ENCODE measurements at places on chromosomes 4 and X. TPM values are rescaled to one million over a fixed set of nuclear protein-coding genes. Genes with fewer than 3 reads are reported as not detected.

DNA sequence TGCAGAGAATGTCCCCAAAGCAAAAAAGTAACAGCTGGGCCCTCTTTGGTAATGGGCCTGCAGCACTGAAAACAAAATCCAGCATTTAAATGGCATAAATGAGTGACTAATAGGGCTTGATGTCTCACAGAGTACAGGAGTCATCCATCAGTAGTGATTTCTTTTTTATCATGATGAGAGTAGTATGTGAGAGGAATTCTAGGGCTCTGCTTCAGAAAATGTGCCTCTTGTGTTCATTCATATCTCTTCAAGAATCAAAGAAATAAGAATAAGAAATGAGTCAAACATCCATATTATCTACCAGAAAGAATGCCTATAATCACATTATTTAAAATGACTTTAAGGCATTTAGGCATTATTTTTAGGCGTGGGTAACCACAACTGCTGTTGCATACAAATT is 792.9 kb upstream of the HTR2C start:
- H3K4me3 ChIP-seq: no peak overlapping the region
- no peak overlapping the region for H3K27ac ChIP-seq
- no peaks in the 10 kb centered on the region for H3K36me3 ChIP-seq
- H3K4me1 ChIP-seq: no peaks in the 10 kb centered on the region
- H3K27me3 ChIP-seq: no peaks in the 10 kb centered on the region

GRCh38 chr4:119271361-119272085 is 50.4 kb downstream of the FABP2 start:
- no peaks in the 10 kb centered on the region for H3K27me3 ChIP-seq
- no peak overlapping the region for H3K4me3 ChIP-seq
- no peak for DNase-seq
- H3K4me1 ChIP-seq: no peaks in the 10 kb centered on the region
- H3K36me3 ChIP-seq: peaks cover 18% of the 10 kb centered on the region

DNA sequence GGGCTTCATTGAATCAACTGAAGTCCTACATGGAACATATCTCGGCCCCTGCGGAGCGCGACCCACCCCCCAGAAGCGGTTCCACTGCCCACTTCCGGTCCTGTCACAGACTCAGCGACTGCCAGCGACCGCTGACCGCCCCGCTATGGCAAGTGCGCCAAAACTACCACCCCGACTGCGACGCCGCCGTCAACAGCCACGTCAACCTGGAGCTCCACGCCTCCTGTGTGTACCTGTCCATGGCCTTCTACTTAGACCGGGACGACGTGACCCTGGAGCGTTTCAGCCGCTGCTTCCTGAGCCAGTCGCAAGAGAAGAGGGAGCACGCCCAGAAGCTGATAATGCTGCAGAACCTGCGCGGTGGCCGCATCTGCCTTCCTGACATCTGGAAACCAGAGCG is 14.8 kb upstream of the FAM47A start:
- no peak overlapping the region for H3K27ac ChIP-seq
- no peaks in the 10 kb centered on the region for H3K4me1 ChIP-seq
- H3K27me3 ChIP-seq: no peaks in the 10 kb centered on the region
- H3K36me3 ChIP-seq: no peaks in the 10 kb centered on the region
- H3K4me3 ChIP-seq: no peak overlapping the region

DNA sequence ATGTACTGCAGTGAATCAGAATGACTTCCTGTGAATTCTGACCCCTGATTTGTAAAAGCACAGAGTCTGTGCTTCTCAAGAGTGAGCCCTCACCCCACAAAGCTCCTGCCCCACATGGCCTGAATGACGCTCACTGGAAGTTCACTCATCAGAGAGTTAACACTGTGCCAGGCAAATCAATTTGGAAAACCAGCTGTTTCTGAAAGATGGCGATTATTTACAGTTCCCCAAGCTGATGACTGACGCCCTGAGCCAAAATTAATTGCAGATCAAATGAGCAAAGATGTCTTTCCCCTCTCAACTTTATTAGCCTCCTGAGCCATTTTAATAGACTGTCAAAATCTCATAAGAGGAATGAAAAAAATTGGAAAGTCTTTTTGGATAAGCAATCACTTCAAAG is 118.0 kb downstream of the SLC2A9 start:
- DNase-seq: no peak
- H3K27me3 ChIP-seq: no peaks in the 10 kb centered on the region

Gene ERCC6L
- 0.64 TPM for total RNA-seq

DNA sequence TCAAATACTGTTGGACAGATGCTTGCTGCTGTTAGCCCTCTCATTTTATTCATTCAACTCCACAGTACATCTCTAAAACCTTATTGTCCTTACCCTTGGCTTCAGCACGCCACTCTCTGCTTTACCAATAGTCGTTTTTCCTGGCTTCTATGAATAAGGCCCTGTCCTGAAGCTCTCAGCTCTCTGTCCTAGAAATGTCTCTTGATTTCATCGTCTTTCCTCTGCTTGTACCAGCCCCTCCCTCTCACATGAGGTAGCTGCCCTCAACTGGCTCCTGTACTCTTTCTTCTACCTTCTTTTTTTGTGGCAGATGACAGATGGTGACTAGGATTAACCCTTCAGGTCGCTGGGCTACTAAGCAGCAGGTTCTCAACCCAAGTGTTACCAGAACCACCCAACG is 11.4 kb downstream of the ADGRA3 start:
- no peaks in the 10 kb centered on the region for H3K36me3 ChIP-seq
- no peaks in the 10 kb centered on the region for H3K27me3 ChIP-seq
- no peak for DNase-seq
- H3K4me1 ChIP-seq: no peaks in the 10 kb centered on the region

DNA sequence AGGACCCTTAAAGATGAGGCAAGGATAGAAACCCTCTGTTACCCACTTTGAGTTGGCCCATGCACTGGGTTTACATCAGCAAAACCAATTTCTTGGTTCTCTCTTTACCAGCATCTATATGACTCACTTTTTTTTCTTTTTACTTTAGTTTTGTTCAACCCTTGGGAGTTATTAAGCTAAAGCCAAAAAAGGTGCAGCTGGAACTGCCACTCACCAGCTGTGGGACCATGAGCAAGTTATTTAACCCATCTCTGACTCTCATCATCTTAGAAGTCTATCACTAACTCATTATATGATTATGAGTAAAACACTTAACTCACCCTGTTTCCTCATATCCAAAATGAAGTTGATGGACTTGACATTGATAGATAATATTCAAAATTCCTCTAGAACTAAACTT is 53.4 kb downstream of the GABRB1 start:
- no peaks in the 10 kb centered on the region for H3K4me1 ChIP-seq
- no peaks in the 10 kb centered on the region for H3K27me3 ChIP-seq
- H3K4me3 ChIP-seq: no peak overlapping the region
- DNase-seq: no peak
- H3K27ac ChIP-seq: no peak overlapping the region
- H3K36me3 ChIP-seq: no peaks in the 10 kb centered on the region

GRCh38 chr4:128862608-128863311 is 53.3 kb downstream of the JADE1 start:
- no peaks in the 10 kb centered on the region for H3K27me3 ChIP-seq
- H3K27ac ChIP-seq: peak overlapping the region; percentile 64
- H3K4me3 ChIP-seq: peak overlapping the region; percentile 29
- peaks cover 22% of the 10 kb centered on the region for H3K4me1 ChIP-seq
- H3K36me3 ChIP-seq: peaks cover 60% of the 10 kb centered on the region

DNA sequence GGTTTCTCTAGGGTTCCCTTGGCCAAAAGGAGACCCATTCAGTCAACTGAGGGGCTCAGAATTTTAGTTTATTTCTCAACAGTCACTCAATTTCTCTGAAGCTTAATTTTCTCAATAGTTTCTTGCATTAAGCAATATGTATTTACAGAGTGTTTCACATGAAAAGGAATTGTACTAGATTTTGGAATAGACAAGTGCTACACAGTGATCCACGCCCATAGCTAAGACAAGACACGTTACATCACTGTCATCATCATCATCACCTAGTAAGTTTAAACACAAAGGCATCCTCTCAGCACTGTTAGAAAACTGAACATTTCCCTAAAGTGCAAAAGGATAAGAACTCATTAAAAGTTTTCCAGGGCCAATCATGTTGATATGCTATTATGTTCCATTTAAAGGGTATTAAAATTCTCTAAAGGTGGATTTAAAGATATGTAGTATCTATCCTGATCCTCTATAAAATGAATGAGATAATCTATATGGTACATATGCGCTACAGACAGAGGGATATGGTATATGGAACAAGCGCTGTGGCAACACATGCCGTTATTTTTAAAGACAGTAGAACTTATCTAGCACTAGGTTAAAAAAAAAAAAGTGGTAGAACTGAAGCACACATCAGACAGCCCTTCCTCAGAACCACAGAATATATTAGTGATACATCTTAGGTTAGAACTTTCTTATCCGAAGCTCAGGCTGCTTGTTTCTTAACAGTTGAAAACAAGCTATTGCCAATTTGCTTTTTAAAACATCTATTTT is 12.1 kb downstream of the PPA2 start:
- no peaks in the 10 kb centered on the region for H3K27me3 ChIP-seq
- peaks cover 12% of the 10 kb centered on the region for H3K36me3 ChIP-seq
- no peak for DNase-seq
- H3K4me3 ChIP-seq: no peak overlapping the region
- H3K4me1 ChIP-seq: no peaks in the 10 kb centered on the region

Gene PJA1
- total RNA-seq: 20.2 TPM

Gene YY2
- 0.67 TPM for total RNA-seq

- no peaks in the 10 kb centered on the region for H3K27me3 ChIP-seq
- no peak overlapping the region for H3K4me3 ChIP-seq
- no peak for DNase-seq
- H3K27ac ChIP-seq: no peak overlapping the region
Measured at GRCh38 chr4:84412062-84412461, 87.0 kb downstream of the NKX6-1 start.

DNA sequence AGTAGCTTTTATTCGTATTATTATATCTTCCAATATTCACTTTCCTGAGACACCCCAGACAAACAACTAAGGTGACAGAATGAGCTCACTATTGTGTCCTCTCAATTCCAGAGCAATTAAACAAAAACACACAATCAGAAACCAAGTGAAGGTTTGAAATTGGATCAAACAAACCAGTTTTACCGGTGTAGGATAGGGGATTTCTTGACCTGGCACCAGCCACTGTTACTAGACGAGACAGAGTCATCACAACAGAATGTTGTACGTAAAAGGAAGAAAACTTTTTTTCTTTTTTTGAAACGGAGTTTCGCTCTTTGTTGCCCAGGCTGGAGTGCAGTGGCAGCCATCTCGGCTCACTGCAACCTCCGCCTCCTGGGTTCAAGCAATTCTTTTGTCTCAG is 43.7 kb downstream of the LDOC1 start:
- DNase-seq: no peak
- H3K27me3 ChIP-seq: no peaks in the 10 kb centered on the region
- H3K4me1 ChIP-seq: no peaks in the 10 kb centered on the region
- H3K4me3 ChIP-seq: no peak overlapping the region
- H3K36me3 ChIP-seq: no peaks in the 10 kb centered on the region
- H3K27ac ChIP-seq: no peak overlapping the region

Gene SMIM43
- total RNA-seq: not detected

Gene SOWAHB
- not detected for total RNA-seq

DNA sequence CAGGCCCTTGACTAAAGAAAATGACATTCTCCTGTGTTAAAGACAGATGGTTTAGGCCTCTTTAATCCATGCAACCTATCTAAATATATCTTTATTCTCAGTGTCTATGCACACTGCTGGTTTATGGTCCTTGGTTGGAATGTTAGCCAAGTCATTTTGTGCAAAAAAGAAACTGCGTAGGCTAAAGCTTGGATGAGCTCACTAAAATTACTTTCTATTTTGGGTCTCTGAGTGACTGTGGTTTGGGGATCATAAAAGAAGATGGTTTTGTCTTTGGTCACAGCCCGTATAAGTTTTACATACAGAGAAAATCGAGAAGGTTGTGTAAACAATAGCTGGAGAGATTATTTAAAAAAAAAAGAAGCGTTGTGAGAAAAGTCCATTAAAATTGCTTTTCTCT is 443.6 kb downstream of the UBE2NL start:
- H3K36me3 ChIP-seq: no peaks in the 10 kb centered on the region
- H3K27me3 ChIP-seq: no peaks in the 10 kb centered on the region
- no peak overlapping the region for H3K27ac ChIP-seq

GRCh38 chrX:52585892-52586291 is 68.8 kb downstream of the SSX7 start:
- no peak for DNase-seq
- H3K27me3 ChIP-seq: no peaks in the 10 kb centered on the region
- H3K36me3 ChIP-seq: no peaks in the 10 kb centered on the region
- no peaks in the 10 kb centered on the region for H3K4me1 ChIP-seq
- H3K4me3 ChIP-seq: no peak overlapping the region

- no peak for DNase-seq
- H3K27ac ChIP-seq: no peak overlapping the region
- H3K27me3 ChIP-seq: peaks cover 7% of the 10 kb centered on the region
Measured at GRCh38 chrX:155873188-155873587, 8.0 kb upstream of the VAMP7 start.

- peaks cover 15% of the 10 kb centered on the region for H3K4me1 ChIP-seq
- peak overlapping the region; percentile 74 for H3K4me3 ChIP-seq
- H3K27ac ChIP-seq: peak overlapping the region; percentile 73
- no peaks in the 10 kb centered on the region for H3K27me3 ChIP-seq
Measured at GRCh38 chrX:49172280-49172780, 632 bp downstream of the PLP2 start.
